ELR (cell line): ENCODE measurements at places on chromosomes 12 and 14.
A peak's percentile ranks its signal among the peaks of the same experiment; 100 is the strongest.

DNA sequence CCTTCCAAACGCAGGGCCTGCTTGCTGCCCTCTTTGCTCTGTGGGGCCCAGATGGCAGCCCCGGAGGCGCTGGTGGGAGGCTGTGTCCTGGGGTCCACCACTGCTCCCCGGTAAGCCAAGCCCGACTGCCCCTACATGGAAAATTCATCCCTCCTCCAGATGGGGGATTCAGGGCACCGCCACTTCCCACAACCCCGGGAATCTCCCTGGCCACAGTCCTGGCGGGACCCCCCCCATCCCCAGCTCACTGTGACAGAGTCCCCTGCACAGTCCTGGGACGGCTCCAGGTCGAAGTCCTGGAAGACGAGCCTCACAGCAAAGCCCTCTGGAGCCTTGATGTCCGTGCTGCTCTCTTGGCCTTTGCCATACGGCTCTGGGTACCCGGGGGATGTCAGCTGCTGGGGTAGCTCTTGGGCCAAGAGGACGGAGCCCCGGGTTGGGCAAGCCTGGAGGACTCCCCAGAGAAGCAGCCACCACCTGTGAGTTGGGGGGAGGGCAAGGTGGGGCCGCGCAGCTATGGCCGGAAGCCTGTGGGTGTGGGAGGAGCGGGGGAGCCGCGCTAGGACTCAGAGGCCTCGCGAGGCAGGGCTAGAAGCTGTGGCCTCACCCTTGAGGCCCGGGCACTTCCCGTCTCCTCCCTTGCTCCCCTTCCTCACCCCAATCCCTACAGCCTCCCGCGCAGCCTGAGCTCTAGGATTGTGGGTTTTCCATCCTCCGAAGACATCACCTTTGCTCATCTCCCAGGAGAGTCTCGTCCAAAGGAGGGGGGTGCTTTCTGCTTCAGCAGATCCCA is 815 bp downstream of the C1RL start:
- peak; percentile 88 for DNase-seq

GRCh38 chr12:28885928-28886327 is 263.1 kb upstream of the FAR2 start:
- DNase-seq, result no peak

- no peak for DNase-seq
These were observed 31.8 kb downstream of the CPSF2 start for GRCh38 chr14:92153581-92153980.

GRCh38 chr12:131041968-131042833 is 88.5 kb downstream of the ADGRD1 start:
- no peak for DNase-seq
